AG10803 (cell line): ENCODE measurements at places on chromosomes 5 and 9.
A peak's percentile ranks its signal among the peaks of the same experiment; 100 is the strongest.

DNA sequence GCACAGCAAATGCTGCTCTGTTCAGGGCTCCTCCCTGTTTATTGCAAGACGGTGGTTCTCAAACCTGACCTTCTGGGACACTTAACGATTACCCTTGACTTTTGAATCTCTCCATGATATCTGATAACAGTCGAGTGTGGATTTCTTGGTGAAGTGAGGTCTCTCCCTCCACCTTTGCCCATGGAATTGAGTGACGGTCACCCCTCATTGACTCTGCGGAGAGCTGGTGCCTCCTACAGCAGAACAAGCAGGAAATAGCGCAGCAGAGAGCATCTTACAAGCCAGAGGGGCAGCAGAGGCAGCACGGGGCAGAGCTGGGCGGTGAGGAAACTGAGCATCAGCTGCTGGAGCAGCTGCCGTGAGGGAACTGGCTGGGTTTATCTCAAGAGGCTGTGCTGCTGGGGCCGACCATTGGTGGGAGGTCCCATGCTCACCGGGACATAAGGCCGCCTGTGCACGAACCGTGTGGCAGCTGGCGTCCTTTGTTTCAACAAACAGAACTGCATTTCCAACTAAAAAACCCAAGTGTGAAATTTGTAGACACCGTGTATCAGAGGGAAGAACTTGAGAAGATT is 189.8 kb downstream of the MTRR start:
- no peak for DNase-seq

GRCh38 chr9:110143485-110143884 is 64.5 kb downstream of the C9orf152 start:
- DNase-seq = no peak

DNA sequence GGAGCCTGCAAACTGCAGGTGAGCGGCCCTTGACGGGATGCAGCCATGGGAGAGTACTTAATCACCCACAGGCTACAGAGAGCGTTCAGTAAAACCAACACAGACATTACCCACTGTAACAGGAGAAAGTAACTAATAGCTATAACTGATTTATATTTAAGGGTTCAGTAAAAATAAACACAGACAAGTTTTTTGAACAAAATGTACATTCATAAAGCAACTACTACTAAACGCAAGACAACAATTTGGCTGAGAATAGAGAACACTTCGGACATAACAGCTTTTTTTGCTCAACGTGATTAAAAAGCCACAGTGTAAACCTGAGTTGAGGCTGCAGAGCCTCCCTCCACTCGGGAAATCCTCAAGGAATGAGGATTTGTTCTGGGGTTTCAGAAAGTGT is 61.7 kb downstream of the LIFR start:
- DNase-seq = no peak

GRCh38 chr5:144120661-144121180 is 49.7 kb downstream of the YIPF5 start:
- DNase-seq = no peak

GRCh38 chr9:83707518-83707767 is 315 bp downstream of the UBQLN1 start:
- DNase-seq = peak; percentile 78

DNA sequence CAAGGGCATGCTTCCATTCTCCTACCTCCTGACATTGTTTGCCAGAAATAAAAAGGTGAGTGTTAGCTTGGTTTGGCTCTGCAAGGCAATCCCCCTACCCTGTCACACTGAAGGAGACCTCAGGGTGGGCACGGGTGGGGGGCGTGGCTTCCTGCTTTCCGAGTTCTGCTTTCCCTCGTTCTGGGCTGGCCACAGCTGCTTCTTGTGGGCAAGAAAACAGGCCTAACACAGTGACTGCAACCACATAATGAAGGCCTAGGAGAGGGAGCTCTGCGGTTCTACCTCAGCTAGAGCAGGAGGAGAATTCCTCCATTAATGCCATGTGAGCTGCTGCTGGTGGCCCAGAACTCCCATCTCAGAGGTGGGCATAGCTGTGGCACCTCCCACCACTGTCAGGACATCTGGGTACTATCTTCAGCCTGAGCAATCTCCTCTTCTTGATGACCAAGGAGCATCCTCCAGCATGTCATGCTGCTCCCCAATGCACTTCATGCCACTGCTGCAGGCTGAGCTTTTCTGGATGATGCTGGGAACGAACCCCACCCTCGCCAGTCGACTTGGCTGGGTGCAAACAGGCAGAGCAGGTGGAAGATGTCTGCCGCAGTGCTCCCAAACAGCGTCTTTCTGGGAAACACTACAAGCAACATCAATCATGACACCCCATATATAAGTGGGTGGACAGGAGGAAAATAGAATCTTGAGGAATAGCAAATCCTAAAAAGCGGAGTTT is 139.5 kb upstream of the RAPGEF1 start:
- no peak for DNase-seq

- DNase-seq = no peak
Measured at GRCh38 chr5:7493081-7493480, 97.1 kb downstream of the ADCY2 start.

DNA sequence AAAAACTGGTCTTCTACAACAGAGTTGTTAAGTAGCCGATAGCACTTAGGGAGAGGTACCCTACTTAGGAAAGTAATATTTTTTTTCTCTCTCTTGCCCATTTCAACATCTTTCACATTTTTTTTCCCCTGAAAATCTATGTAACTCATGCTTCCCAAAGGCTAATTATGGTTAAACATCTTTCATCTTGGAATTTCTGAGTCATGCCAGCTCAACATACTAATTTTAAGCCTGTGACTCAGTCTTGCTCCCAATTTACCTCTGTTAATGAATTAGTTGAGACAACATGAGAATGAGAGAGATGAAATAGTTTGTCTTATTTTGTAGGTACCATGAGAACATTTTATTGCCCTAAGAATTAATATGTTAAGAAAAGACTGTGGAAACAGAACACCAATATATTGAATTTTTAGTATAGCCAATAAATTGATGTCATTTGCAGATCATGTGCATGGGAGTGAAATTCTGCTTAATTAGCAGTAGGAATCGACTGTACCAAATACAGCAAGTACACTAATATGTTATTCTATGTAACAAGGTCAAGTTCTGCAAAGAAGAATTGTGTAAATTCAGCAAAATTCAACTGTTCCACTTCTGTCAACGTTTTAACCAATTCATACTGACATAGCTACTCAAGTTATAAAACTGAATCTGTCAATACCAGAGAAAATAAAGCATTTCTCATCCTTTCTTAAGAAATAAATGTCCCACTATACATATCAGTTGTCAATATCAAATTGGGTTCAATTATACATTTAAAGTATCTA is 550.0 kb downstream of the PTPRD start:
- DNase-seq = peak; percentile 23

DNA sequence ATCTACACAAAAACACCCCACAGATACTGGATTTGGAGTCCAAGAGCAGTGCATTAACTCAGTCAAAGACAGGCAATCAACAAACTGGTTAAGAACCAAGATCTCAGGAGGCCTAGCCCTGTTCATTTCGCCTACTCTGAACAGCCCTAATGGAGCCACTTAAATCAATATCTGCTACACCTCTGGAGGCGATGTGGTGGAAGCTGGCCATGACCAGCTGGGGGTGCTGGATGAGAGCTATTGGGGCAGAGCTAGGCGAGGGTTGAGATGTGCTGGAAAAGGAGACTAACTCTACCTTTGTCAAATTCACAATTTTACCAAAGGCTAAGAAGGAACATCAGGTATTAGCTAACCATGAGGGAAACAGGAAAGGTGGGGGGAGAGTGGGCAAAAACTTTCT is 23.3 kb upstream of the ARSB start:
- DNase-seq = no peak

DNA sequence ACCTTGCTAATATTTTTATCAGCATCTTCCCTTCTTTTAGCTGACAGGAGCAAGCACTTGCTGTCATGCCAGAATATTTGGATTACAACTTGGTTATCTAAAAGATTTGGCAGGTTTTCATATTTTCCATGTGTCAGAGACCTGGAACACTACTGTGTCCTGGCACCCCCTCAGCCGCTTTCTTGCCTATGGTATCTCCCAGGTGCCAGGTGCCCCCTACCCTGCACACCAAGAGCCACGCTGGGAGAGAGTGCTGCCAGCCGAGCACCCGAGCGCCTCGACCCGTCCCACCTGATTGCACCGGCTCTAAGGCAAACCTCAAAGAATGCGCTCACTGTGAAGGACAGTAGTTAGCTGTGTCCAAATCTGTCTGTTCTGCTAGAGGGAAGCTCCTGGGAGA is 84.8 kb downstream of the GTF3C4 start:
- DNase-seq = no peak

DNA sequence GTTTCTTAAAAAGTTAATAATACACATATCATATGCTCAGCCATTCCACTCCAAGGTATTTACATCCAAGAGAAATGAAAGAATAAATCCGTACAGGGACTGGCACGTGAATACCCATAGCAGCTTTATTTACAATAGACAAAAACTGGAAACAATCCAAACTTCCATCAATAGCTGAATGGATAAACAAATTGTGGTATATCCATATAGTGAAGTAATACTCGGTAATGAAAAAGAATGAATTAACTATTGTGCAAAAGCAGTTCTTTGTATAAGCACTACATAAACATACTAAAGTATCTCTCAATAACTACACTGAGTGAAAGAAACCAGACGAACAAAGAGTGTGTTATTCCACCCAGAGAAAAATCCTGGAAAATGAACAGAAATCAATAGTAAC is 17.6 kb downstream of the COL23A1 start:
- no peak for DNase-seq

GRCh38 chr9:84668196-84669012 is 1.1 kb upstream of the NTRK2 start:
- peak; percentile 42 for DNase-seq

DNA sequence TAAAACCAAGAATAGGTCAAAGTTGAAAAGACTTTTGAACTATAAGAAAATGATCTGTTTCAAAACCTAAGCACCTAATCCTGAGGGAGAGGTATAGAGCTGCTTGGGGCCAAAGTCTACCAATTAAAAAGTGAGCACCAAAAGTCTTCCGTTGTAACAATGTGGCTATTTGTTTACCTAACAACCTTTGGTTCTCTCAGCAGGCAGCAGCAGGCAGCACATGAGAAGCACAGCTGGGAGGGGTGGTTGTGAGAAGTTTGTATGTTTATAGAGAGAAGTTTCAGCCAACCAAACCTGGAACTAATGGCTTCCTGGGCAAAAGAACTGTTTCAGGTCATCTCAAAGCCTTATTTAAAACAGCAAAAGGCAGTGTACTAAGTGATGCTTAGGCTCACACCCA is 59.8 kb upstream of the TBC1D9B start:
- no peak for DNase-seq

DNA sequence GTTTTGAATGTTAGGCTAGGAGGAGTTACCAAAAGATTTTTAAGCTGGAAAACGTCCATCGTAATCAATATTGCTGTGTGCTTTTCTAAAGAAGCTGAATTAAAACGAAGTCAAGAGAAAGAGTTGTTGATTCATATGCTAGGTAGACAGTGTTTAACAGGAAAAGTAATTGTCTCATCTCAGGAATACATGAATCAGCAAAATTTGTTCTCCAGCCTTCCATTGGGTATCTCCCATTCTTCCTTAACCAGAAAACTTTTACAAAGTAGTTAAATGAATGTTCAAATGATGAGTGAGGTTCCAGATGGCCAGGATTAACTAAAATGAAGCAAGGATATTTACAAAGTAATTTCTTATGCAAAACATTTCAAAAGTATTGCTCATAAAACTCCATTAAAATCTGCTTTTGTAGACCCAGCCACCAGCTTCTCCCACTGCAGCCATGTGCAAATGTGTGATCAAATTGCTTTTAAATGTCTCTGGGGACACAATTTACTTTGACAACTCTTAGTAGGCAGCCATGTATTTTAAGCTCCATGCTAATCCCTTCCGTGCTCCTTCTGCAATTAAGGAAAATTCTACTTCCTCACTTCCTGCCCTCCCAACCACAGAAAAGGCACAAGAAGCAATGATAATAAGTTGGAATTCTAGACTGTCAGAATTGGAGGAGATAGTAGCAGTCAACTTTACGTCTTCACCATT is 121.2 kb downstream of the HTR4 start:
- DNase-seq = no peak

GRCh38 chr5:83368319-83368718 is 103.2 kb upstream of the VCAN start:
- peak; percentile 71 for DNase-seq

DNA sequence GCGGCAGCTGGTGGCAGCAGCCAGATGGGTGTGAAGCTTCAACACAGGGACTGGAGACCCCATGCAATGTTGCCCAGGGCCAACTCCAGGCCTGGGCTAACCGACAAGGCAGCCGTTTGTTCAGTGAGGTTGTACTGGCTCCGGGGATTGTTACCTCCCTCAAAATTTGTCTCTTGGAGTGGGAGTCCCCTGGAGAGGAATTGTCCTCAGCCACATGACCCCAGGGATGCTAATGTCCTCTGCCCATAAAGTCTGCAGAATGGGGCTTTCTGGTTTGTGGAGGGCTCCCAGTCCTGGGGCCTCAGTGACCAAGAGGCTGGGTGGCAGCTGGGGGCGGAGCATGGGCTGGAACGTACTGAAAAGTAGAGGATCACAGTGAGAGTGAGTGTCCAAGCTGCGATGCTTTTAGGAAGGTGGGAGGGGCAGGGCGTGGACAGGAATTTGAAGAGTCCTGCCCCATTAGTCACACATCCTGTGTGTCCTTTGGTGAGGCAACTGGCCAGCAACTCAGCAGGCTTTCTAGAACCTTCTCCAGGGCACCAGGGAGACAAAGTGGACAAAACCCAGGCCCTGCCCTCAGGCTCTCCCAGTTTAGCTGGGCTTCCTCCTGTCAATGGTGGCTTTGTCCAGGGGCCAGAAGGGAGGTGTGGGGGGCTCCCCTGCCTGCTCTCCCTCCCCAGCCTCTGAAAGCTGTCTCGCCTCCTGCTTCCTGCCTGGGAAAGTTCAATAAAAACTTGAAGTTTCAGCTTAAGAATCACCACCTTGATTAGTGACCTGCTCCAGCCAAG is 114.0 kb downstream of the NSG2 start:
- DNase-seq = peak; percentile 63

- DNase-seq = peak; percentile 45
Measured at GRCh38 chr5:112253478-112254250, 165.4 kb downstream of the EPB41L4A start.

- no peak for DNase-seq
Measured at GRCh38 chr5:163642904-163643303, 137.5 kb downstream of the MAT2B start.

- DNase-seq = no peak
Measured at GRCh38 chr5:180180421-180180820, 28.6 kb downstream of the RASGEF1C start.

- no peak for DNase-seq
Measured at GRCh38 chr5:4361753-4362152, 766.1 kb downstream of the IRX1 start.

- peak; percentile 79 for DNase-seq
Measured at GRCh38 chr9:1207686-1208085, 157.5 kb downstream of the DMRT2 start.

GRCh38 chr9:3828495-3828894 is 302.7 kb upstream of the RFX3 start:
- peak; percentile 80 for DNase-seq

- no peak for DNase-seq
Measured at GRCh38 chr9:128068386-128069205, 564 bp downstream of the SLC25A25 start.

GRCh38 chr9:16709924-16710323 is 160.5 kb downstream of the BNC2 start:
- no peak for DNase-seq

- DNase-seq = no peak
Measured at GRCh38 chr5:65984098-65984885, 57.9 kb downstream of the ERBIN start.
